ENCODE measurements at places on chromosomes 1 and 21.

DNA sequence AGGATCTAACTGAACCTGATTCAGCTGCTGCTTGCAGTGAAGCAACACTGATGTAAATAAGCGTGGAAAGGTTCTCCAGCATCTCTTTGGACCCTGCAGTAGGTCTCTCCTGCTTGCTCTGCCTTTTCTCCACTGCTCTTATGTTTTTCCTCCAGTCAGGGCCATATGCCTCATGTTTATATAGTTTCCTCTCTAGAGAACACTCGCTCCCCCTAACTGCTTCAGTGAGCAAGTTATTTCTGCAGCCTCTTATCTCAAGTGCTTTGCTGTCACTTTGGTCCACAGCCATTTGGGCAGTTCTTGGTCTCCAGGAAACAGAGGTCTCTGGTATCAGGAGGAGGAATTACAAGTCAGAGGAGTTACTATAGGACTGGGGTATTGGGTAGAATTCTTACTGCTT lies 5.3 kb downstream of the PRUNE1 start:
- no peak for DNase-seq

- no peak for DNase-seq
These were observed 136.2 kb downstream of the RHOU start for GRCh38 chr1:228871314-228872061.

- no peak for DNase-seq
These were observed 648.4 kb downstream of the PTPRC start for GRCh38 chr1:199287206-199287605.

GRCh38 chr1:96238426-96238825 lies 483.2 kb upstream of the PTBP2 start:
- no peak for DNase-seq

GRCh38 chr1:6011946-6012258 lies 19.7 kb upstream of the NPHP4 start:
- no peak for DNase-seq

- no peak for DNase-seq
These were observed 28.7 kb upstream of the HMGN1 start for GRCh38 chr21:39377444-39378050.
